ENCODE measurements at places on chromosomes 6 and 20. TPM values are rescaled to one million over a fixed set of nuclear protein-coding genes. Genes with fewer than 3 reads are reported as not detected.
A peak's percentile ranks its signal among the peaks of the same experiment; 100 is the strongest.

DNA sequence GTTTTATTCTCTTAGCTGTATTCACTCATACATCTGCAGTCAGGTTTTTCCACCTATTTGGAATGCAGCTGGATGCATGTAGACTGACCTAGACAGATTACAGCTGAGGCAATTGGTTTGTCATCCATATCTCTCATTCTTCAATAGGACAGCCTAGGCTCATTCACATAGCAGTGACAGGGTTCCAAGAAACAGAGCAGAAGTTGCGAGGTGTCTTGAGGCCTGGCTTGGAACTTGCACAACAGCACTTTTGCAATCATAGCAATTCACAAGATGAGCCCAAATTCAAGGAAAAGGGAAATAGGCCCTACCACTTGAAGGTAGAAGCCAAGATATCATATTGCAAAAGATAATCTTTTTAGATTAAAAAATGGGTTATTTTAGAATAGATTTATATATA lies 508.9 kb upstream of the JAG1 start:
- no peak for DNase-seq

Gene ABHD16B
- total RNA-seq: not detected

GRCh38 chr20:33279261-33279910 lies 3.6 kb upstream of the BPIFB1 start:
- DNase-seq: peak; percentile 36

- DNase-seq: no peak
Measured at GRCh38 chr6:153537422-153537821, 406.3 kb upstream of the RGS17 start.

DNA sequence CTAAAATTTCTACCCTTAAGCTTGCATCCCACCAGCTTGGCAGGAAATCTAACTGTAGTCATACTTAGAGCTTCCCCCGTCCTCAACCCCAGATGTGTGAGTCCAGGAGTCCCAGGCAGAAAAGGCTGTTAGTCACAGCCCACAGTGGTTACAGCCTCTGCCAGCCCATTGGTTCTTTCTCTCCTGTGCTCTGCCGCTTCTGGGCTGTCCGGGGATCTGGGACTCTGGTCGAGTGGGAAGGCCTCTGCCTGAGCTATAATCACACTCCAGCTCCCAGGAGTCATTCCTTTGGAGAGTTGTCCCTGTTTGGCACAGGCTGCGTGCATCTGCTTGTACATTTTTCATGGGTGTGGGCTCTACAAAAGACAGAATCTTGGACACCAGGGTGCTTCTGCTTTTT lies 45.6 kb upstream of the FYN start:
- DNase-seq: peak; percentile 87

GRCh38 chr20:63433756-63434531 lies 38.5 kb downstream of the KCNQ2 start:
- DNase-seq: no peak

DNA sequence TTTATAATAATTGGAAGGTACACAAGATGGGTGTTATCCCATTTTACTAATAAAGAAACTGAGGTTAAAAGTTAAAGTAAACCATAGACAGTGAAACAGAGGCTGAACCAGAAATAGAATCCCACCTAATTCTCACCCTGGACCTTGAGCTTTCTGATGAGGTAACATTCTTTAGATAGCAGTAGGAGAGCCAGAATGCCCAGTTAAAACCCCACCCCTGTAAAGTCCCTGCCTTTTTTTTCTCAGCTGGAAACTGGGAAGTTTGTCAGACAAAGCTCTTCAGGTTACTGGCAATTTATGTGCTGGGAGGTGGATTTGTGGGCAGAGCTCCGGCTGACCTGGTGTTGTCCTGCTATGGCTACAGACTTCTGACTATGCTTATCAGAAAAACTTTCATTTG lies 1.9 kb upstream of the MCHR2 start:
- no peak for DNase-seq

Gene KCNQ5
- 4.4 TPM for total RNA-seq

Gene PFDN6
- total RNA-seq: 182 TPM

- DNase-seq: no peak
Measured at GRCh38 chr6:79605968-79606764, 25.0 kb upstream of the SH3BGRL2 start.

DNA sequence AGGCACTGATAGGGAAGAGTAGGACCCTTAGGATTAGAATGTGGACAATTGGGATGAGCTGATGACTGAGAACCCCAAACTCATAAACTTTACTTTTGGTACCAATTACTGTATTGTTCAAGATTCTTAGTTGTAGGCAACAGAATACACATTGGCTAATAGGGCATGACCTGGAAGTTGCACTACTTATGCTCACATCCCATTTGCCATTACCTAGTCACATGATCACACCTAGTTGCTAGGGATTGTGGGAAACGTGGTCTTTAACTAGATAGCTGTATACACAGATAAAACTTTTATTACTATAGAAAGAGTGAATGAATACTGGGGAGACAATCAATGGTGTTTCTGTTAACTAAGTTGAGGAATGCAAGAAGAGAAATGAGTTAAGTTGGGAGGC lies 113.4 kb upstream of the AKIRIN2 start:
- DNase-seq: no peak

DNA sequence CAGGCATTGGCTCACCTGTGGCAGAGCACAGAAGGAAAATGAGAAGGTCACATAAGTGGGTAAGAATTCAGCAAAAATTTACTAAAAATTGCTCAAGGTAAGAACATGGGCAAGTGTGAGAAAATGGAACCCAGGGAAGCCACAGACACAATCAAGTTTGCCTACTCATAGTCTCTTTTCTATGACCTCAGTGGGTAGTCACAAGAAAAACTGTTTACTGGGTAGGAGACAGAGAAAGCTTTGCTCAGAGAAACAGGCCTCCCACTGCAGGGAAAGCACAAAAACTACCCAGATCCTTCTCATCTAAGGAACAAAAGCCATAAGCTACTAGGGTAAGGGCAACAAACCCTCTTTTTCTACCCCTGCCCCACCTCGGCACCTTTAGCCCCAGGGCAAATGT lies 35.2 kb downstream of the FAM184A start:
- no peak for DNase-seq

- DNase-seq: no peak
Measured at GRCh38 chr6:6870921-6871320, 236.8 kb upstream of the RREB1 start.

- DNase-seq: no peak
Measured at GRCh38 chr6:110387986-110388385, 27.4 kb downstream of the DDO start.

Gene GATA5
- total RNA-seq: not detected

DNA sequence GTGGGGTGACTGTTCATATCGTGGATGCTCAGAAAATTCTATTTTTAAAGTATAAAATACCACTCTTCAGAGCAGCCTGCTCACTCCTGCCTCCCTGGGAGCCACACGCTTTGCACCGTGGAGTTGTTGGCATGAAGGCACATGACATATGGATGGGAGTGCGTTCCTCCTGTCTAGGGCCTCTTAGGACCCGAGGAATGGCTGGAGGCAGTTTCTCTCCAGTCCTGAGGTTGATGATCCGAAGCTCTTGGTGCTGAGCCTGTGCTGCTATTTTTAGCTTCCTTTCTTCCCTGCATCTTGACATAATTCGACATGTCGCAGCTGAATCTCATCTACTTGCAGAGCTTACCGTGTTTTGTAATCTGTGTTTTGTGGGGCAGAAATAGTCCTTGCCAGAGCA lies 73.9 kb downstream of the PHACTR3 start:
- DNase-seq: no peak

- no peak for DNase-seq
Measured at GRCh38 chr20:33846291-33846935, 35.3 kb downstream of the CHMP4B start.

Gene C6orf163
- 0.63 TPM for total RNA-seq

Gene RIPOR3
- total RNA-seq: 0.27 TPM

Gene DNMT3B
- total RNA-seq: 3.7 TPM

DNA sequence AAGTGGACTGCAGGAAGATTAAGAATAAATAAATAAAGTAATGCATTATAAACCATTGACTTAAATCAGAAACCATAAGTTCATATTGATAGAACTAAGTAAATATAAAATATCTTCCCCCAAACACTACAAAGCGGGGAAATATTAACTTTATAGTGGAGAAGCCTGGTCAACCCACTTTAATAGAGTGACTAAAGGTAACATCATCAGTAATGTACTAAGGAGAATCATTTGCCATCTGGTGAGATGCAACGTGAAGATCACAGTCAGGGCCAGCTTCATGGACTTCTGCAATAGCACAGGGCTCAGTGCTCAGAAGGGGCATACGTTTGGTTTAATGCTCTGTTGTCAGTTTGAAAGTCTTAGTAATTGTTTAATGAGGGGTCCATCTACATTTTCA lies 58.8 kb upstream of the CD83 start:
- no peak for DNase-seq

Gene DEFB124
- total RNA-seq: not detected

Gene RIPPLY2
- total RNA-seq: 5.4 TPM

DNA sequence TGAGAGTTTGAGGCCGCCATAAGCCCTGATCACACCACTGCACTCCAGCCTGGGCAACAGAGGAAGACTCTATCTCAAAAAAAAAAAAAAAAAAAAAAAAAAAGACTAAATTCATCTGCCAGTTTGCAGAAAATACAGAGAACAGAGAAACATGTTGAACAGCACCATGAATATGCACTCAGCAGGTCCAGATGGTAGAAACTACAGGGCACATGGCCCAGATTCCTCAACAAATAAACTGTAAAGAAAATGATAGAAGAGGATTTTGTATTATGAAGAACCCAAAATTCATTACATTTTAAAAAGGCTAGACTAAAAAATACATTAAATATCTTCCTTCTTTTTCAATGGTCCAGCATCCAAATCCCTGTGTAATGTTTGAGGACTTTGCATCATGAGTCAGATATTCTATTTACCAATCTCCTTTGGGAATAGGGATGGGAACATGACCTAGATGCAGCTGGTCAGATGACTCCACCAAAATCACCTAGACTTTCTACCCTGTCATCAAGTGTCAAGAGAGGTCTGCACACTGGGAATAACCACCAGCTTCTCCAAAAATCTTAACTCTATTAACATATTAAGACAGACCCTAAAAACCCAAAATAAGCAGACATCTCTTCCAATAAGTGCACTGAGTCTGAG lies 189.1 kb upstream of the TCF21 start:
- no peak for DNase-seq

DNA sequence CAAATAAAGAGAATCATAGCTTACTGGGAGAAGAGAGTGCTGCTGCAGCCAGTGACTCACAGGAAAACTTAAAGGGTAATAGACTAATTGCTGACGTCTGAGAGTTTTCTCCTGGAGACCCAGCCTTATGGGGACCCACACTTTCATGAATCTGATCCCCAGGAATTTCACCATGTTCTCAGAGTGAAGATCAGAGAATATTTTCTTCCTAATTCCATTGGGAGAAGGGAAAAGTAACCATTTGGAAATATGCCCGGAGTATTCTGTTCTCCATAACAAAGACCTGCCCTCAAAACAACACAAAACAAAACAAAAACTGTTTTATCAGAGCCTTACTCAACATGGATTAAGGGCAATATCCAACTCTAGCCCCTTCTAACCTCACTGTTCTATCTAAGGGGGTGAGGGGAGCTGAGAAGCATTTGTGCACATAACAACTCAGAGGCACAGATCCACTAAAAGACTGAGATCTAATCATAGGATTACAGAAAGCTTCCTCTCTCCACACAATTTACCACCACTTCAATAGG lies 168.2 kb upstream of the SSTR4 start:
- no peak for DNase-seq

Gene ADTRP
- total RNA-seq: 2.8 TPM

- peak; percentile 45 for DNase-seq
Measured at GRCh38 chr6:165774903-165775601, 112.0 kb upstream of the PDE10A start.

DNA sequence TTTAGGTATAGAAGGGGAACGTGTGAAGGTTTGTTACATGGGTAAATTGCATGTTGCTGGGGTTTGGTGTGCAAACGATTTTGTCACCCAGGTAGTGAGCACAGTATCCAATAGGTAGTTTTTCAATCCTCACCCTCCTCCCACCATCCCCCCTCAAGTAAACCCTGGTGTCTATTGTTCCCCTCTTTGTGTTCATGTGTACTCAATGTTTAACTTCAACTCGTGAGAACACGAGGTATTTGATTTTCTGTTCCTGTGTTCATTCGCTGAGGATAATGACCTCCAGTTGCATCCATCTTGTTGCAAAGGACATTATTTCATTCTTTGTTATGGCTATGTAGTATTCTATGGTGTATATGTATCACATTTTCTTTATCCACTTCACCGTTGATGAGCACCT lies 11.6 kb upstream of the VNN1 start:
- no peak for DNase-seq

GRCh38 chr6:139627091-139627490 lies 252.6 kb upstream of the CITED2 start:
- no peak for DNase-seq

DNA sequence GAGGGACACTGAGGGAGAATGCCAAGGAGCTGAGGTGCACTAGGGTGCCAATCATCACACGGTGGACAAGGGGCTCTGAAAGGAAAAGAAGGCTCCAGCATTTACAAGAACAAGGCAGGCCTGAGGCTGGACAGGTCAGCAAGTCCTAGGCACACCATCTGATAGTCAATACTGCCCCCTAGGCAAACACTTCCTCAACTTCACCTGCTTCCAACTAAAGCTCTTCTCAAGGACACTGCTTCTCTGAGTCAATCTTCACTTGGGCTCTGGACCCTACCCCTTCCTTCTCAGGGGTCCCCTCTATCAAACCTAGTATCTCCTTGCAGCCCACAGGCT lies 37.7 kb upstream of the SLC4A11 start:
- DNase-seq: peak; percentile 15

- no peak for DNase-seq
Measured at GRCh38 chr20:62935204-62935967, 2.6 kb upstream of the GID8 start.

Gene CAGE1
- 0.11 TPM for total RNA-seq

Gene ADGRF4
- total RNA-seq: 2.7 TPM

- DNase-seq: peak; percentile 80
Measured at GRCh38 chr6:28634761-28635546, 109.3 kb downstream of the GPX5 start.

Gene TSPO2
- not detected for total RNA-seq

GRCh38 chr6:104829183-104829958 lies 30.3 kb downstream of the HACE1 start:
- DNase-seq: no peak

Gene ARMC2
- total RNA-seq: 4.0 TPM

GRCh38 chr6:34792605-34793500 lies 970 bp downstream of the BLTP3A start:
- DNase-seq: peak; percentile 57

Gene EYS
- not detected for total RNA-seq

DNA sequence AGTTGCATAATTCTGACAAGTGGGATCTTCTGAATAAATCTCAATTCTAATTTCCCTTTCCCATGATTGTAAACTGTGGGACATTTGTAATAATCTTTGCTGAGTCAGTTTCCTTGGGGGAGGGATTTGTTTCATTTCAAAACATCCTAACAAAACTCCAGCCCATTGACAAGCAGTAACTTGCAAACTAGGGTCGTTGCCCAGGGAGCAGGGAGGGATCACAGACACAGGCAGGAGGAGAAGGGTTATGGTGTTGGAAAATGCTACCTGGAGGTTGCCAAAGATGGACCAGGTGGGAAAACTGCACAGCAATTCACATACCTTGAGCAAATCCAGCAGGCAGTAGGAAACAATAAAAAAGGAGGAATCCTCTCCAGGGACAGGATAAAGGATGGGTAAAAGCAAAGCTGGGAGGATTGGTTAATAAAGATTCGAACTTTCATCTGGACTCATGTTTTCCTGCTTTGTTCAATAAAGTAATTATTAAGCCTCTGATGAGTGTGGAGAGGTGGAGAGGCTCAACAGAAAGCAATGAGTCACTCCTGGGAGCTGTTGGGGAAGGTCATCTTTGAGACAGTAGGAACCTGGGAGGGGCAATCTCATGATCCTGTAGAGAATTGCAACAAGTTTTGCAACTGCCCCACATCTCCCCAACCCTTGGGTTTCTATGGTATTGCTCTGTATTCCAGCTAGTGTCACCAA lies 87.3 kb upstream of the AKIRIN2 start:
- peak; percentile 40 for DNase-seq

All from Daoy (cell line).